ENCODE measurements at places on chromosomes 16 and 17. TPM values are rescaled to one million over a fixed set of nuclear protein-coding genes. Genes with fewer than 3 reads are reported as not detected.

DNA sequence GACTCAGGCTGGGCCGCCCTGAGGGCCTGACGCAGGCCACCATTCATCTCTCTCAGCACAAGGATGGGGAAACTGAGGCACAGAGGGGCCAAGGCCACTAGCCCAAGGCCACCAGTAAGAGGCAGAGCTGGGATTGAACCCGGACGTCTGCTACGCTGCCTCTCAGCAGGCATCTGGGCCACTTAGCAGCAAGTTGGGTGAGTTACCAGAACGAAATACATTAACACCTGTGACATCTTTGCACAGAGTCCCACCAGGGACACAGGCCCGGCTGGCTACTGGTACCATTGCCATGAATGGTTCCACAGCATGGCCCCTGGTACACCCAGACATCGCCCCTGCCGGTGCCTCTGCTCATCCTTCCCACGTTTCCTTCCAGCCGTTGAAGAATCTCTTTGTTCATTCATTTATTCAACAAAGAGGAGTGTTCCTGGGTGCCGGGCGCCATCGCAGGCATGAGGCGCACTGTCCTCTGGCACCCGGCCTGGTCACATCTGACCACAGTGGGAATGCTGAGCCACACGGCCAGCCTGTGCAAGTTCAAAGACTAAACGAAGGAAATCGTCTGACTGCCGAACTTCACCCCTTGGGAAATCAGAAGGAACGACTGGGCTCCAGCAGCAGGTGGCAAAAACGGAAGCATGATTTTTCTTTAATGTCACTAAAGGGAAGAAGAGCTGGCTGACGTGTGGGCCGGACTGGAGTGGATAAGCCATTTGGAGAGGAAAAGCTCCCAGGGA is 7.4 kb upstream of the ZNF469 start:
- no peaks in the 10 kb centered on the region for H3K4me1 ChIP-seq
- no peak for DNase-seq
- no peak overlapping the region for H3K27ac ChIP-seq
- H3K4me3 ChIP-seq: no peak overlapping the region

DNA sequence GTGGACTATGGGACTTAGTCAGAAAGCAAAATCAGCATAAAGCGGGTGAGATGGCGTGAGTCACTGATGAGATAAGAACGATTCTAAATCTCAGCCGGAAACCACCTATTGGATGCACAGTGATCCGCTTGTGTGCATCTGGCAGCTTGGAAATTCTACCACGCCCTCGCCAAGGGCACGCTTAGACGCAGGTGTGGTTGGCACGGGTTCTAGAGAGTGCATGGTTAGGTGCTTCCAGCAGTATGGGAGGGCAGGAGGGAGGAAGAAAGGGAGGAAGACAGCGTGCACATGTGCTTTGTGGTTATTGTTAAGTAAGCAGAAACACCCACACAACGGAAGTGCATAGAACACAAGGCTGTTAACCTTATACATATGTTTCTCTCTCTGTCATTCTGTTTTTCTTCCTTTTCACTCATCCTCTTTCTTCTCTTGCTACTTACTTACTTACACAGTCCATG is 374.0 kb upstream of the ASIC2 start:
- no peaks in the 10 kb centered on the region for H3K4me1 ChIP-seq
- H3K27me3 ChIP-seq: no peaks in the 10 kb centered on the region
- H3K4me3 ChIP-seq: no peak overlapping the region
- DNase-seq: no peak
- no peaks in the 10 kb centered on the region for H3K36me3 ChIP-seq
- no peak overlapping the region for H3K27ac ChIP-seq

The IL17C gene
- total RNA-seq: 1.4 TPM

- DNase-seq: no peak
- H3K4me1 ChIP-seq: no peaks in the 10 kb centered on the region
- no peak overlapping the region for H3K27ac ChIP-seq
- no peaks in the 10 kb centered on the region for H3K36me3 ChIP-seq
- H3K27me3 ChIP-seq: no peaks in the 10 kb centered on the region
These were observed 27.8 kb upstream of the TVP23A start for GRCh38 chr16:10846213-10846998.

- no peaks in the 10 kb centered on the region for H3K4me1 ChIP-seq
- no peaks in the 10 kb centered on the region for H3K27me3 ChIP-seq
- peaks cover 28% of the 10 kb centered on the region for H3K36me3 ChIP-seq
- H3K27ac ChIP-seq: no peak overlapping the region
These were observed 39.7 kb downstream of the SLC7A5 start for GRCh38 chr16:87829622-87829980.

- no peaks in the 10 kb centered on the region for H3K27me3 ChIP-seq
- H3K4me1 ChIP-seq: no peaks in the 10 kb centered on the region
- no peak overlapping the region for H3K27ac ChIP-seq
- no peak for DNase-seq
- no peaks in the 10 kb centered on the region for H3K36me3 ChIP-seq
These were observed 49.7 kb upstream of the CCL2 start for GRCh38 chr17:34205401-34205800.

- no peak overlapping the region for H3K27ac ChIP-seq
- H3K27me3 ChIP-seq: no peaks in the 10 kb centered on the region
- H3K36me3 ChIP-seq: peaks cover 4% of the 10 kb centered on the region
- no peak overlapping the region for H3K4me3 ChIP-seq
- DNase-seq: no peak
These were observed 15.1 kb downstream of the FAM117A start for GRCh38 chr17:49748791-49749190.

GRCh38 chr16:14377326-14377725 is 252.7 kb downstream of the PARN start:
- no peak overlapping the region for H3K4me3 ChIP-seq
- no peak for DNase-seq
- no peaks in the 10 kb centered on the region for H3K4me1 ChIP-seq
- no peaks in the 10 kb centered on the region for H3K36me3 ChIP-seq
- H3K27ac ChIP-seq: no peak overlapping the region

- H3K27ac ChIP-seq: no peak overlapping the region
- H3K4me3 ChIP-seq: no peak overlapping the region
- no peaks in the 10 kb centered on the region for H3K4me1 ChIP-seq
- no peaks in the 10 kb centered on the region for H3K36me3 ChIP-seq
These were observed 15.9 kb downstream of the STAT5B start for GRCh38 chr17:42260318-42260717.

DNA sequence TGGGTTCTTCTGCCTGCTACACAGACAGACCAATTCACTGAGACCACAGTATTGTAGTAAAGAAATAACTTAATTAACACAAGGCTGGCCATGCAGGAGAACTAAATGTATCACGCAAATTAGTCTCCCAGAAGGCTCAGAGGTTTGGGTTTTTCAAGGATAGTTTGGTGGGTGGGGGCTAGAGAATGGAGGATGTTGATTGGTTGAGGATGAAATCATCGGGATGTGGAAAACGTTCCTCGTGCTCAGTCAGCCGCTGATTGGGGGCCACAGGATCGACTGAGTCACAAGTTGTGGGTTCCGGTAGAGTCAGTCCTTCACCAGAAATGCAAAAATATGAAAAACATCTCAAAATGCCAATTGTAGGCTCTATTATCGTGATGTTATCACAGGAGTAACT is 18.7 kb downstream of the RHOT1 start:
- DNase-seq: no peak
- no peaks in the 10 kb centered on the region for H3K4me1 ChIP-seq
- no peaks in the 10 kb centered on the region for H3K27me3 ChIP-seq
- H3K36me3 ChIP-seq: peaks cover 12% of the 10 kb centered on the region

- H3K4me1 ChIP-seq: peaks cover 24% of the 10 kb centered on the region
- no peaks in the 10 kb centered on the region for H3K36me3 ChIP-seq
- no peak for DNase-seq
- H3K27me3 ChIP-seq: no peaks in the 10 kb centered on the region
- H3K27ac ChIP-seq: peak overlapping the region; percentile 19
These were observed 46.3 kb downstream of the CCDC42 start for GRCh38 chr17:8698162-8698971.

The ATXN7L3 gene
- 106 TPM for total RNA-seq

The IGF2BP1 gene
- total RNA-seq: 513 TPM

GRCh38 chr17:70855401-70856054 is 686.2 kb downstream of the KCNJ2 start:
- no peaks in the 10 kb centered on the region for H3K36me3 ChIP-seq
- H3K4me3 ChIP-seq: no peak overlapping the region
- no peaks in the 10 kb centered on the region for H3K27me3 ChIP-seq
- no peaks in the 10 kb centered on the region for H3K4me1 ChIP-seq

DNA sequence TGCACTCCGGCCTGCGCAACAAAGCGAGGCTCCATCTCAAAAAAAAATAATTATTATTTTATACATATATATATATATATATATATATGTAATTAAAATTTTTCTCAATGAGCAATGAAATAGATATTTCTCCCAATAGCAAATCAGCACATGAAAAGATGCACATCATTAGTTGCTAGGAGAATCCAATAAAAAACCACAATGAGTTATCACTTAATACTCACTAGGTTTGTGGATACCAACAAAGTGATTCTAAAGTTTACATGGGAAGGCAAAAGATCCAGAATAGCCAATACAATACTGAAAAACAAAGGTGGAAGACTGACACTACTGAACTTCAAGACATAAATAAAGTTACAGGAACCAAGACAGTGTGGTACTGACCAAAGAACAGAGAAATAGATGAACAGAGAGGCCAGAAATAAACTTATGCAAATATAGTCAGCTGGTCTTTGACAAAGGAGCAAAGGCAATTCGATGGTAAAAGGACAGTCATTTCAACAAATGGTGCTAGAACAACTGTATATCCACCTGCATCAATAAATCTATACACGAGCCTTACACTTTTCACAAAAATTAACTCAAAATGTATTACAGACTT is 13.6 kb downstream of the SMG6 start:
- peaks cover 32% of the 10 kb centered on the region for H3K36me3 ChIP-seq
- H3K27ac ChIP-seq: no peak overlapping the region
- no peak for DNase-seq
- no peak overlapping the region for H3K4me3 ChIP-seq
- no peaks in the 10 kb centered on the region for H3K4me1 ChIP-seq
- no peaks in the 10 kb centered on the region for H3K27me3 ChIP-seq

DNA sequence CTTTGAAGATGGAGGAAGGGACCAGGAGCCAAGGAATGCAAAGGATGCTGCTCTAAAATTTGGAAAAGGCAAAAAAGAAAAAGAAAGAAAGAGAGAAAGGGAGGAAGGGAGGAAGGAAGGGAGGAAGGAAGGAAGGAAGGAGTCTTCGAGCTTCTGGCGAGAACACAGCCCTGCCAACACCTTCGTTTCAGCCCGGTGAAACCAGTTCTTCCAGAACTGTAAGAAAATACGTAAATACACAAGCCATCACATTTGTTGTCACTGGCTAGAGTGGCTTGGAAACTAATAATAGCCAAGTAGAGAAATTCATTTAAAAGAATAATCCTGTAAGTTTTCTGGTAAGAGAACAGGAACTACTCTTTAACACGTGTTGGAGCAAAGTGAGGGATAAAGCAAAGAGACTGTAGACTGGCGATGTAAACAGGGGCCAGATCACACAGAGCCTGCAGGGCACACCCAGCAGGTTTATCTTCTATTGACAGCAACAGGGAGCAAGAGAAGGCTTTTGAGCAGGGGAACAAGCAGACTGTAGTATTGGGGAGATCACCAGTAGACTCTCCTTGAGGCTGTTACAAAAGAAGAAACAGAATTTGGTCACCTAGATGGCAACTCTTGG is 188.7 kb upstream of the MPHOSPH6 start:
- no peaks in the 10 kb centered on the region for H3K4me1 ChIP-seq
- H3K36me3 ChIP-seq: no peaks in the 10 kb centered on the region
- no peaks in the 10 kb centered on the region for H3K27me3 ChIP-seq
- DNase-seq: no peak

The CRHR1 gene
- 0.56 TPM for total RNA-seq

GRCh38 chr16:81796035-81796434 is 16.9 kb downstream of the PLCG2 start:
- H3K4me3 ChIP-seq: no peak overlapping the region
- H3K36me3 ChIP-seq: no peaks in the 10 kb centered on the region
- no peak for DNase-seq
- no peaks in the 10 kb centered on the region for H3K4me1 ChIP-seq
- H3K27me3 ChIP-seq: no peaks in the 10 kb centered on the region
- H3K27ac ChIP-seq: no peak overlapping the region

GRCh38 chr17:32518646-32519227 is 31.9 kb downstream of the CDK5R1 start:
- H3K36me3 ChIP-seq: no peaks in the 10 kb centered on the region
- H3K27me3 ChIP-seq: no peaks in the 10 kb centered on the region
- peak overlapping the region; percentile 57 for H3K27ac ChIP-seq
- H3K4me1 ChIP-seq: peaks cover 28% of the 10 kb centered on the region
- DNase-seq: no peak

DNA sequence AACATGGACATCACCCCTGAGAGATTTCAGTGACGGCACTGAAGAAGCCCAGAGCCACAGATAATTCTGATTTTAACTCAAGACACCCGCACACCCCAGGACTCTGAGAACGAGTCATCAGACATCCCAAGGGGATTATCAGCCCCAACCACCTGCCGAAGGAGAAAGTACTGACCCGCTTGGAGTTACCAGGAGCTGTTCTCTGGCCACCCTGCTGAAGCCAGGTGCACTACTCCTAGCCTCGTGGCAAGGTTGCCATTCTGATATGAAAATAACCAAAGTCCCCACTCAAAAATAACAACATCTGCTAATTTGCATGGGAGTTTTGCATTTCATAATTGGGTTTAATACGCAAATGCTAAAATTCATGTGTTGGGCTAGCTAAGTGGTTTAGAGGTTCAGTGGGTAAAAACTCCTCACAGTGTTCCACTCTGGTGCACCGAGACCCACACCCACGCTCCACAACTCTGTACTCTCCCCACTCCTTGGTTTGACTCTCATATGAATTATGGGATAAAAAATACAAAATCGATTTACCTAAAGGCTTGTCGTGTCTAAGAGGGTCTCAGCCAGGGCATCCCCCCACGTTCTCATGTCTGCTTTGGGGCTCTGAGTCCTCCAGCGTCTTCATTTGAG is 143.0 kb upstream of the NOL11 start:
- 0 out of 2 replicates have a peak, but pooled peaks cover 6% of the 10 kb centered on the region for H3K4me1 ChIP-seq
- H3K27me3 ChIP-seq: no peaks in the 10 kb centered on the region
- no peaks in the 10 kb centered on the region for H3K36me3 ChIP-seq
- H3K27ac ChIP-seq: no peak overlapping the region

GRCh38 chr17:56594320-56595107 is 1.0 kb downstream of the NOG start:
- H3K4me3 ChIP-seq: peak overlapping the region; percentile 39
- H3K36me3 ChIP-seq: no peaks in the 10 kb centered on the region
- peaks cover 12% of the 10 kb centered on the region for H3K27me3 ChIP-seq
- H3K4me1 ChIP-seq: peaks cover 4% of the 10 kb centered on the region

DNA sequence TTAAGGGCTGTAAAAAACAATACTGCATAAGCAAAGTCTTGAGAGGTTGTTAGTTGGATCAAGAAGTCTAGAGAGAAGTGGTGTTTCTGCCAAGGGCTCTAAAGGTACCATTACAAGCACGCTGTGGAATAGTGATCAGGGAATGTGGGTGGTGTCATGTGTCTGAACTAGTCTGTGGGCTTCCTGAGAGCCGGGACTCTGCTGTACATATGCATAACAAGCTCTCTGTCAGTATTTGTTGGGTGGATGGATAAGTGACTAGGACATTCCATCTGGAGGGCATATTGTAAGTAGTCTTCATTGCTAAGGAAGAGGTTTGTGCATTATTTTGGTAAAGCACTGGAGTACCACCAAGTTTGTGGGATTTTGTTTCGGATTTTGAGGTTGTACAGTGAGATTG is 209.5 kb downstream of the LGALS9B start:
- no peak overlapping the region for H3K27ac ChIP-seq
- DNase-seq: no peak
- no peaks in the 10 kb centered on the region for H3K4me1 ChIP-seq
- H3K36me3 ChIP-seq: peaks cover 36% of the 10 kb centered on the region
- H3K4me3 ChIP-seq: no peak overlapping the region

The ITGAD gene
- total RNA-seq: not detected

The HMOX2 gene
- 48.4 TPM for total RNA-seq

- H3K4me3 ChIP-seq: no peak overlapping the region
- no peaks in the 10 kb centered on the region for H3K36me3 ChIP-seq
- no peak for DNase-seq
These were observed 48.5 kb downstream of the CBFA2T3 start for GRCh38 chr16:88928405-88929090.

All from H1 (cell line).